ENCODE measurements at places on chromosomes 11 and 22.
A peak's percentile ranks its signal among the peaks of the same experiment; 100 is the strongest.

- DNase-seq, result no peak
These were observed 72.0 kb downstream of the SYN3 start for GRCh38 chr22:32985899-32986765.

- DNase-seq, result peak; percentile 36
These were observed 745 bp downstream of the NCAM1 start for GRCh38 chr11:112961751-112962578.

DNA sequence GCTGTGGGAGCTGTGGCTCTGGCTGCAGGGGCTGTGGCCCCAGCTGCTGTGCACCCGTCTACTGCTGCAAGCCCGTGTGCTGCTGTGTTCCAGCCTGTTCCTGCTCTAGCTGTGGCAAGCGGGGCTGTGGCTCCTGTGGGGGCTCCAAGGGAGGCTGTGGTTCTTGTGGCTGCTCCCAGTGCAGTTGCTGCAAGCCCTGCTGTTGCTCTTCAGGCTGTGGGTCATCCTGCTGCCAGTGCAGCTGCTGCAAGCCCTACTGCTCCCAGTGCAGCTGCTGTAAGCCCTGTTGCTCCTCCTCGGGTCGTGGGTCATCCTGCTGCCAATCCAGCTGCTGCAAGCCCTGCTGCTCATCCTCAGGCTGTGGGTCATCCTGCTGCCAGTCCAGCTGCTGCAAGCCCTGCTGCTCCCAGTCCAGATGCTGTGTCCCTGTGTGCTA, 514 bp downstream of the KRTAP5-9 start:
- no peak for DNase-seq

- no peak for DNase-seq
These were observed 6.6 kb downstream of the ARRB1 start for GRCh38 chr11:75344761-75345454.

DNA sequence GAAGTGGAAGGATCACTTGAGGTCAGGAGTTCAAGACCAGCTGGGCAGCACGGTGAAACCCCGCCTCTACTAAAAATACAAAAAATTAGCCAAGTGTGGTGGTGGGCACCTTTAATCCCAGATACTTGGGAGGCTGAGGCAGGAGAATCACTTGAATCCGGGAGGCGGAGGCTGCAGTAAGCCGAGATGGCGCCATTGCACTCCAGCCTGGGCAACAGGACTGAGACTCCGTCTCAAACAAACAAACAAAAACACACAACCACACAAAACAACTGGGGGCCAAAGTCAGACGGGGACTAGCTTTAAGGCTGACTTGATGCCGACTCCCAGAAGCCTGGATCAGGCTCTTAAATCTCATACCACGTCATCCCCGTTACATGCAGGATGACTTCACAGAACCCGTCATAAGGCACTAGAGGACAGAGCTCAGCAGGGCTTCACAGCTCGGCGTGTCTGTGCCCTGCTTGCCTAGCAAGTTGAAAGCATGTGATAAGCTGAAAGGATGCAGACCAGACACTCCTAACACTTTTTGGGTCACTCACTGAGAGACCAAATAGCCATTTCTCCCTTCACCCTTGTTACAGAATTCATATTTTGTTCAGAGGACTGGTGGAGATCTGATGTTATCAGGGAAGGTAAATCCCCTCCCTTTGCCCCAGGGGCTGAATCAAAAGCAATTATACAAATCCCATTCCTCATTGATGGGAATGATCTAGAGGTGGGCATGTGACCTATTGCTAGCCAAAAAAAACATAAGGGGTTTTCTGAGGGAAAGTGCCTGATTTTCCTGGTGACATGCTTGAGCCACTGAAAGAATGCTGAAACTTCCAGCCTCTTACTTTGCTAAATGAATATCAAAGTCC, 65.4 kb downstream of the GAB2 start:
- no peak for DNase-seq

- DNase-seq, result no peak
These were observed 348.2 kb downstream of the CADM1 start for GRCh38 chr11:115155978-115156377.

GRCh38 chr11:131499199-131499598, 128.8 kb downstream of the NTM start:
- DNase-seq, result no peak

DNA sequence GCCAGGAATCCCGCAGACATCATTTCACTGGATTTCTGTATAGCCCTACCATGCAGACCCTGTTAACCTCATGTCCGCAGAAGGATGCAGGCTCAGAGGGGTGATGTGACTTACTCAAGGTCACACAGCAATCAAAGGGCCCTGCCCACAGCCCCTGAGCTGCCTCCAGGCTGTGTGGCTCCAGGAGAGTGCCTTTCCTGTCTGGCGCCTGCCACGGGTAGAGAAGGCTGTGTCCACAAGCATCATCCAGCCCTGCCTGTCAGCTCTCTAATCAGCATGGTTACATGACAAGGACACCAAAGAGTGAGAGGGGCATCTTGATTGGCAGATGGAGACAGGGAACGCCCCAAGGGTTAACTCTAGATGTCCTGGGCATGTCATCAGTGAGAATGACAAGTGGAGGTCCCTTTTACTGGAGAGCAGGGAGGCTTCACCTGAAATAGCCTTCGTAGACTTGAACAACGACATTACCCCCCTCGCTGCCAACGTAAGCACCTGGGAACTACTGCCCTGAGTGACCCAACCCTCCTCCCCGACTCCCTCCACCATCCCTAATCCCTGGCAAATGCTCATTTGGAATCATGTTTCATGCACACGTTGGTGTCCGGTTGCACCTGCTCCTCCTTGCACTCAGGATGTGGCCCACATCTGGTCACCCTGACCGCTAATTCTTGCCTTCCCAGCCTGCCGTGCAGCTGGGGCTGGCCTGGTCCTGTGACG, 6.9 kb downstream of the FGF19 start:
- DNase-seq, result no peak

DNA sequence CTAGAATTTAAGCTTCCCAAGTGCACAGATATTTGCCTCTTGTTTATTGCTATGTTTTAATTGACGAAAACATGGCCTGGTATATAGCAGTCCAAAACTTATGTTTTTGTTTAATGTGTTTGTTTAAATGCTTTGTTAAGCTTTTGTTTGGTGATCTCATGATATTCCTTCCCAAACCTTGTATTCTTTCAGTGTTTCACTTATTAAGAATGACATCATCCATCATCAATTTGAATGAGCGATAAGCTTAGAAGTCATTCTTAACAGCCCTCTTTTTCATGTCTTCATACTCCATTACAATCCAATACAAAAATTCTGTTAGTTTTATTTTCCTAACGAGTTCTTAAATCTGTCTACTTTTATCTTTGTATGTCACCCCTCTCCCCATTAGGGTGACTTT, 206.0 kb downstream of the DYNC2H1 start:
- no peak for DNase-seq

Measured in NCI-H187 (cell line).